ENCODE measurements at places on chromosomes 13 and 19.

DNA sequence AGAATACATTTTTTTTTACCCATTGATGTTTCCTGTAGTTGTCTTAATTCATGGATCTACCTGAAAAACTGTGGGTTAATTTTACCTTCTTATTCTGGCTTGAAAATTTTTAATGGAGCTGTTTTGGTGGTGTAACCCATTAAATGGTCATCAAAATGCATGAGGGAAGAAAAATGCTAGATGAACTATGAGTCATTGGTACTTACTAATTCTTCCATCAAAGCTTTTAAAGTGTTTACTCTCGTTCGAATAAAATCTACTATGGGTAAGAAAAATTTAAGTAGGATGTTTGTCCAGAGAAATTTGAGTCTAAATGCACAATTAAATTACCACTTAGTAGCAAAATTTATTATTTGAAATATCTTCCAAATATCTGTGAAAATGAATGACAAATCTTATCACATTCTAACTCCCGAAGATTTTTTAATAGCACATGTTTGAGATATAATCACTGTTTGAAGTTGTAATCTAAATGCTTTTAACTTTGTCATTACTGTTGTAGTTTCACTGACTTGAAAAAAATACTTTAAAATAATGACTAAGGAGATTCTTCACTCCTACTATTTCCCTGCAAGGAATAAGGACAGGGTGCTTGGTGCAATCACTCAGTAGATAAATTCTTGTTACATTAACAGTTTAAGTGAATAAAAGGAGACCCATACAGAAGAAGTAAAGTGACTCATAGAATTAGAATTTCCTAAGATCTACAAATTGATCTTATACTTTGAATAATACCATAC is 437.7 kb downstream of the IRS2 start:
- no peak for DNase-seq

- no peak for DNase-seq
Observed at GRCh38 chr13:21710163-21710562, 39.3 kb downstream of the FGF9 start.

DNA sequence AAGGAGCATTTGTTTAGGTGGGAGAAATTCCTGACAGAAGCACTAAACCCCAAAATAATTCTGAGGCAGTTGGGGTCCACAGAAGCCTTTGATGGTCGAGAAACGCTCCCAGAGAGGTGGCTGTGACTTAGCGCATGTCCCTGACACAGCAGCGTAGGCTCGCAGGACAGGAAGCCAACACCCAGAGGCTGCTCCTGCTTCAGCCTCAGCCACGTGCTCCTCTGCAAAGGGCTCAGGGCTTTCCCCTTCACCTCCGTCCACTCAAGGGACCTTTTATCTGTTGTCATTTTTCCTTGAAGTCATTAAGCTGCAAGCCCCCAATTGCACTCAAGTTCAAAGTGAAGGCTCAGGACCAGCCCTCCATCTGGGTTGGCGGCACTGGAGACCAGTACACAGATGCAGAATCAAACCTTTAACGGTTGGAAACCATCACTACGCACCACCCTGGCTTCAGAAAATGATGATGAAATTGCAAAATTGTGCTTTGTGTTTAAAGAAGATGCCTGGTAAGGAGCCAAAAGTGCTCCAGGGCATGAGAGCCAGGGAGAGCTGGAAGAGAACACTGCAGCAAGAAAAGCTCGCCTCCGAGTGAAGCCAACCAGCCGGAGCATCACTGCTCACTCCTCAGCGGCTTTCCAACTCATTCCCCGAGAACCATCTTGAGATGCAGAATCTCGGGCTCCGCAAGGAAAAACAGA is 219.6 kb downstream of the RAP2A start:
- DNase-seq: no peak

GRCh38 chr13:63307228-63307627 is 1891.6 kb upstream of the PCDH20 start:
- peak; percentile 15 for DNase-seq

DNA sequence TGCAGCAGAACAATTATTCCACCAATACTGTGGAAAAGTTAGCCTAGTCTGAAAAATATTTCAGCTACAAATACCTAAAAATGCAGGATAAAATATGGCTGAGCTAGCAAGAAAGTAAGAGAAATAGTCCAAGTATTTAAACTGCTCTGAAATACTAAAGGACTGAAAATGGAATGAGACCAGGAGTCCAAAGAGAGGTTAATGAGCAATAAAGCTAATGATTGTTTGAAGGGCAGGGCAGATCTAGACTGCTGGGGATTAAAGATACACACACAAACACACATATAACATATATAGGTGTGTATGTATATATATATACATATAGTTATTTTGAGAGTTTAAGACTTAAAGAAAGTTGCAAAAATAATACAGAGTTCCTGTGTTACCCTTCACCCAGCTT is 2.6 kb upstream of the CDADC1 start:
- DNase-seq: no peak

DNA sequence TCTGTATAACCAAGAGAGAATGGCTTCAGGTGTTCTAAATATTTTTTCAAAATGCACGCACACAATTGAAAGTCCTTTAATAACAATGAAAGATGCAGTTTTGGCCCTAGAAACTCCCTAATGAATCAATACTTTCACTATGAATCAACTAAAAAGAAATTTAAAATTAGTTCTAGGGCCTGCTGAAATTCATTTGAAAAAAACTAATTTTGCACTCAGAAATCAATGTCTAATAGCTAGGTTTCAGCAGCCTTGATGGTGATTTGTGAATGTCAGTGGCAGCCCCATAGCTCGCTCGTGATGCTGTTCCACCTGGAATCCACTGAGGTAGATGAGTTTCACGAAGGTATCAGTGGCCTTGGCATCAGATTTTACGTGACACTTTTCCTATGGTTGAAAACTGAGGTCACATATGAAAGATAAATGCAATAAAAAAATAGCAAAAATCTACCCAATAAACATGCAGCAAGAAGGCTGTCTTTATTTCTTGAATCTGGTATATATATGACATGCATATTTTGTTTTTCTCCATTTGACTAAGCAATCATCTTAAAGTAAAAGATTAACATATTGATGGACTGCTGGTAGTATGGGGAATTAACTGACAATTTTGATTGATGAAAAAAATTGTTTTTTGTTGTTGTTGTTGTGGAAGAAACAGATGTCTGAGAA is 141.0 kb downstream of the AKAP11 start:
- peak; percentile 20 for DNase-seq

GRCh38 chr13:27578121-27579030 is 42.0 kb downstream of the LNX2 start:
- DNase-seq: no peak

DNA sequence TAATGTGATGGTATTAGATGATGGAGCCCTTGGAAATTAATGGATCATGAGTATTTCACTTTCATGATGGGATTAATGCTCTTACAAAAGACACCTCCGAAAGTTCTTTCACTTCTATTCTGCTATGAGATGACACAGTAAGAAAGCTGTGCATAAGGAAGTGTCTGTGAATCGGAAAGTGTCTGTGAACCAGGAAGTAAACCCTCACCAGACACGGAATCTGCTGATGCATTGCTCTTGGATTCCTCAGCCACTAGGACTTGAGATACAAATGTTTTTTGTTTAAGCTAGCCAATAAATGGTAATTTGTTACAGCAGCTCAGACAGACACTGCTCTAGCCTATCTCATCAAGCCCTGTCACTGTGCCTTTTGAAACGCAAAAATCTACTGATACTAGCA is 440.4 kb upstream of the PRR20A start:
- DNase-seq: no peak

- no peak for DNase-seq
Observed at GRCh38 chr19:7855426-7856108, 18.6 kb downstream of the PRR36 start.

GRCh38 chr13:107992542-107992941 is 222.8 kb downstream of the LIG4 start:
- DNase-seq: no peak

DNA sequence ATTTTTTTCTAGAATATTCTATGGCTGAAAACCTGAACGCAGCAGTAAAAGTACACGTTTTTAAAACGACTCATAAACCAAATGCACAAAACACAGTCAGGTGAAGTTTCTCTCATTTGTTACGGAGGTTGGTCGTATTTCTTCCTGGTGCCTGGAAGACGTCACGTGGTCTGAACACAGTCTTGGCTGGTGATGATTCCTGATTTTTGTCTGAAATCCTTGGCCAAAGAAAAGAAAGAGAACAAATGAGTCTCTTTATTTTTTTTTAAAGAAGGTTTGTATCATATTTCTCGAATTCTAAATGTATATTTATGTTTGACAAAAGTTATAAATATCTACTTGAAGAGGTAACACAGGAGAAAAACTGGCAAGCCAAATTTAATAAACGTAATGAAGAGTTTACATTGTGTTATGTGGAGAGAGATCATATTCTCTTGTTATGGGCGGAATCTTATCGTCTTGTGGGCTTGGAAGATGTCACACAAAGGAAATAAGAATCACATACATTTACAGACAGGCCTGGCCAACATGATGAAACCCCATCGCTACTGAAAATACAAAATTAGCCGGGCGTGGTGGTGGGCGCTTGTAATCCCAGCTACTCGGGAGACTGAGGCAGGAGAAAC is 10.0 kb upstream of the PNMA8A start:
- no peak for DNase-seq

- DNase-seq: no peak
Observed at GRCh38 chr19:32526895-32527294, 54.1 kb upstream of the PDCD5 start.

GRCh38 chr13:36804588-36804987 is 14.4 kb upstream of the RFXAP start:
- DNase-seq: no peak

DNA sequence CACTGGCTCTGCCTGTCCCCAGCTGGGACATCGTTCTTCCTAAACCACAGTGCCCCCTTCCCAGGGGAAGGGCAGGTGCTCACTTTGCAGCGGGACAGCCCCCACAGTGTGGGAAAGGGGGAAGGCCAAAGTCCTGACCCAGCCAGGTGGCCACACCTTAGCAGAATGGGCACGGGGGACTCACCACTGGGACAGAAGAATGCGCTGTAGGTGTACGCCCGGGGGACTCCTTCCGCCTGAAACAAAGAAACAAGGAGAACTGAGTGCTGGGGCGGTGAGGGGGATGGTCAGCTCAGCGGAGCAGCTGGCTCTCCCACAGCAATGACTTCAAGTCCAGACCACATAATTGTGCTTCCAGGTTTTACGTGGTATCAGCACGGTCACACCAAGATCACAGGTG is 49.4 kb downstream of the F2RL3 start:
- no peak for DNase-seq

- no peak for DNase-seq
Observed at GRCh38 chr19:36417752-36418286, 625 bp downstream of the ZFP82 start.

GRCh38 chr13:80083853-80084676 is 256.9 kb downstream of the SPRY2 start:
- DNase-seq: no peak

DNA sequence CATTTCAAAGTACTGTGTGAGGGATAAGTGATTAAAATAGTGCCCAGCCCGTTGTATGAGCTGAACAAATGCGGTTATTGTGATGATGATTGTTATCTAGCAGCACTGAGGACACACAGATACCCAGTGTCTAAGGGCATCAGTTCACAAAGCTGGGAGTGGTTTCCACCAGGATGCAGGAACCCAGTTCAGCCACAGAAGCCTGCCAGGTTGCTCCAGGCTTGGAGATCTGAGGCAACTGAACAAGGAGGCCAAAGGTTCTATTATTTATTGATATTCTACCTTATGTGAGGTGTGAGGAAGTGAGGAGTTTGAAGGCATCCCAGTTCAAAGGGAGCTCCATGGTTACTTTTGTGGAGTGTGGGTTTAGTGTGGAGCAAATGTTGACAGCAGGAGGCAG is 13.2 kb downstream of the DIAPH3 start:
- no peak for DNase-seq

- no peak for DNase-seq
Observed at GRCh38 chr19:40704491-40705361, 12.0 kb downstream of the COQ8B start.

DNA sequence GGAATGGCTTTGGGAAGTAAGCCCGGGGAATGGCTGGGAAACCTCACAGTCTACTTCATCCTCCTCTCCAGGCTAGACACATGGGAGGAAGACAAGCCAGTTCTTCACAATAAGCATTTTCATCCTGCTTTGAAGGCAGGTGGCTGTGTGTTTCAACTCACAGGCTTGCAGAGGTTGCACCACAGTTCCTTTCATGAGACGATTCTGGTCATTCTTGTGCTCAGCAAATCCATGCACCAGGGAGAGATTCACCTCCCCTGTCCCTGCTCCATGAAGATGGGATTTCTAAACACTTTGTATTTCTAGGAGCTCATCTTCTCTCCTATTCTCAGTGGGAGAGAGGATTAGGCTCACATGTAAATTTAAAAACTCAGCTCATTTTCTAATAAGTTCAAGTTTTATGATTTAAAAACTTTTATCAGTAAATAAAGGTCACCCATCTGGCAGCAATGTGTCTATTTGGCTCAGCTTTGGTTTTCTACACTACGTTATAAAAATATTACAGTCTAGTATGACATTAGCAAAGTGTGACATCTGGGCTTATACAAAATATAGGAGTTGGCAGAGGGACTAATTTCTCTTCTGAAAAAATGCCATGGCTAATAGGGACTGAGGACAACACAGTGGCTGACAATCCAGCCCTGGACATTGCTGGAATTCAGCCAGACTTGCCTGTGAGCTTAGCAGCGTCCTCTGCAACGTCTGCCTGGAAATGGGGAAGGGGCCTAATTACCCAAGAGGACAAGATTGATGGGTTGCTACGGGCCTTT is 283.2 kb upstream of the SLC10A2 start:
- no peak for DNase-seq

DNA sequence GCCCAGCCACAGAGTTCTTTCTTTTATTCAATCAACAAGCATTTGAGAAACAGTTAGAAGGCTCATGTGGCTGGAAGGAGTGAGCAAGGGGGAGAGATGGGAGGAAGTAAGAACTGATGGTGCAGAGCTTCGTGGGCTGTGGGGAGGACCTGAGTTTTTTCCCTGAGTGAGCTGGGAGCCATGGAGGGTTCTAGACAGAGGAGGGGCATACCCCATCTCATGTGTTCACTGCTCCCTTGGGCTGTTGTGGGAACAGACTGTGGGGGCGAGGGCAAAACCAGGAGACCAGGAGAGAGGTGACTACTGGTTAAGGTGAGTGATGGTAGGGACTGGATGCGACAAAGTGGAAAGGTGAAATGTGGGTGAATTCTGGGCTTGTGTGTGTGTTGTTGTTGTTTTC is 2.4 kb upstream of the PKN1 start:
- DNase-seq: no peak

GRCh38 chr13:85500696-85501256 is 298.4 kb downstream of the SLITRK6 start:
- no peak for DNase-seq

DNA sequence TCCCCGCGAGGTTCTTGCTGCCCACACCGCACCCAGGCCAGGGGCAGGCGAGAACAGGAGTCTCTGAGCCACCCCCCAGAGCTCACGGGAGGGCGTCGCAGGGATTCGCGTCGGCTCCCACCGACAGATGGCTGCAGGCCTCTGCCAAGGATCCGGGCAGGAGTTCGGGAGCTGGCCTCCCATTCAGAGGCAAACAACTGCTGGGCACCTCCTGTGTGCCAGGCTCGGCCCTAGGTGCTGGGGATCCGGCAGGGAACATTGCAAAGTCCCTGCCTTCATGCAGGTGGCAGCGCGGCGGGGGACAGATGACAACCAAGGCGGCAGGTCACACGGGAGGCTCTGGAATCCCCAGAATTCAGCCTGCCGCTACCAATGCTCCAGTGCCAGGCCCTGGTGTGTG is 25.3 kb downstream of the LRRC4B start:
- DNase-seq: no peak

- DNase-seq: no peak
Observed at GRCh38 chr19:5911366-5911765, 2.7 kb upstream of the CAPS start.

Data from GM13977 (cell line).